SW480 (cell line): ENCODE measurements at places on chromosomes 11 and 22.
A peak's percentile ranks its signal among the peaks of the same experiment; 100 is the strongest.

GRCh38 chr22:23180301-23180892 lies at the start of gene BCR:
TSS of gene BCR (plus strand) at chr22:23180509. CDS start at chr22:23180961, 452 bp downstream.
- DNase-seq = peak; percentile 43

DNA sequence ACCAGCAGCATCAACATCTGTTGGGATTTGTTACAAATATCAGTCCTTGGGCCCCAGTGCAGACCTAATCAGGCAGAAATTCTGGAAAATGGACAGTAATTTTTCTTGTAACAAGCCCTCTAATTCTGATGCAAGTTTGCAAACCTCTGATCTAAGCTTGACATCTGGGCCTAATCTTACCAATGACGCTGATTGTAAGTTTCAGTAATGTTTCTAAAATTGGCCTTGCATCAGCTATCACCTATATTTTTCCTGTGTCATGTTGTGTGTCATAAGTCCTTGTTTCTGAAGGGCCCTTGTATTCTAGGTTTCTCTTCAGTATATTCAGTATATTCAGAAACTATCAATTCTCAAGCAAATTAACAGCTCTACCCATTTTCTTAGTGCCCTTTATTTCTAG lies 36.4 kb downstream of the ZNF215 start:
- no peak for DNase-seq

DNA sequence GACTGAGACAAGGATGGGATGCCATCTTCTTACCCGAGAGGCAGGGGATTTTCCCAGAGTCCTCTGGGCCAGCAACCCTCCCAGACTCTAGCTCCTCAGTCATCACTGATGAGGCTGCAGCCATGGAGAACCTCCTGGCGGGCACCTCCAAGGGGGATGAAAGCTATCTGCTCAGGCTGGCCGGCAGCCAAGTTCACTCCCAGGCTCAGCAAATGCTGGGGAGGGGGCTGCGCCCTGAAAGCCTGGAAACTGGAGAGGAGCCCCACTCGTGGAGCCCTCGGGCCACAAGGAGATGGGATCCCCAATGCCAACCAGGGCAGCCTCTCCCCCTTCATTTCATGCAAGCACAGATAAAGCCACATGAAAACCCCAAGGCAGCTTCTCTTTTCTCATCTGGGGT lies 75.0 kb downstream of the CACNA1I start:
- no peak for DNase-seq

DNA sequence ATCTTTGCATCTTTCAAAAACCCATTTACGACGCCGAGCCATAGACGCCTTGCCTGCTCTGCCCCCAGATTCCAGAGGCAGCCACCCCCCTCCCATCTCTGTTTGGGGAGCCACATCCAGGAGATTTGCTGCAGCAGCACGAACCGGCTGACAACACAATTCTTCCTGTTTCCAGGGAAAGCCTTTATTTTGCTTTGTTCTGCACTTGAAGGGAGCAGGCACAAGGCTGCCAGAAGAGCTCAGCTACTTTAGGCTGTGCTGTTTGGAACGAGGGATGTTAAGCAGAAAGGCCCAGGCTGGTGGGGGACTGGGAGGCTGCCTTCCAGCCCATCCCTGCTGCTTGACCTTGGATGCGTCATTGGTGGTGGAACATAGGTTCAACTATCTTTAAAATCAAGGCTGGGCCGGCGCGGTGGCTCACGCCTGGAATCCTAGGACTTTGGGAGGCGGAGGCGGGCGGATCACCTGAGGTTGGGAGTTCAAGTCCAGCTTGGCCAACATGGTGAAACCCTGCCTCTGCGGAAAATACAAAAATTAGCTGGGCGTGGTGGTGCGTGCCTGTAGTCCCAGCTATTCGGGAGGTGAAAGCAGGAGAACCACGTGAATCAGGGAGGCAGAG lies 243.9 kb downstream of the MIAT start:
- DNase-seq = no peak

DNA sequence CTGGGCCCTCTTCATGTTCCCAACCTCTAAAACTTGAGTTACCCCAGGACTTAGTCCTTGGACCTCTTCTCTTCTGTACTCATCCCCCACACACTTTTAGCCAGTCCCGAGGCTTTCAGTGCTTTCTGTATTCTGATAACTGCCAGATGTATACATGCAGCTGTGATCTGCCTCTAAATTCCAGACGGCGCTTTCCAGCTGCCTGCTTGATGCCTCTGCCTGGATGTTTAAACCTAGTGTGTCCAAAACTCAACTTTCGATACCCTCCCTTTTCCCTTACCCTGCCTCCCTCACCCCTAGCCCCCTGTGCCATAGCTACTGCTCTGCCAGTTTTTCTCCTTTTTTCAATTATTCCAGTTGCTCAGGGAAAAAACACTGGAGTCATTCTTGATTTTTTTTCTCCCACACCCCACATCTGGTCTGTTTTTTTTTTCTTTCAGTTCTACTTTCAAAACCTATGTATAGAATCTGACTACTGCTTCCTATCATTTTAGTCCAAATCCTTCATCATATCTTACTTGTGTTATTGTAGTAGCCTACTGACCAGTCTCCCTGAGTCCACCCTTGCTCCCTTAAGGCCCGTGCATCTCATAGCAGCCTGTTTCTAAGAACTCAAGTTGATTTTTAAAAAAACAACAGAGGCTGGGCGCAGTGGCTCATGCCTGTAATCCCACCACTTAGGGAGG lies 32.9 kb upstream of the TECTA start:
- no peak for DNase-seq

DNA sequence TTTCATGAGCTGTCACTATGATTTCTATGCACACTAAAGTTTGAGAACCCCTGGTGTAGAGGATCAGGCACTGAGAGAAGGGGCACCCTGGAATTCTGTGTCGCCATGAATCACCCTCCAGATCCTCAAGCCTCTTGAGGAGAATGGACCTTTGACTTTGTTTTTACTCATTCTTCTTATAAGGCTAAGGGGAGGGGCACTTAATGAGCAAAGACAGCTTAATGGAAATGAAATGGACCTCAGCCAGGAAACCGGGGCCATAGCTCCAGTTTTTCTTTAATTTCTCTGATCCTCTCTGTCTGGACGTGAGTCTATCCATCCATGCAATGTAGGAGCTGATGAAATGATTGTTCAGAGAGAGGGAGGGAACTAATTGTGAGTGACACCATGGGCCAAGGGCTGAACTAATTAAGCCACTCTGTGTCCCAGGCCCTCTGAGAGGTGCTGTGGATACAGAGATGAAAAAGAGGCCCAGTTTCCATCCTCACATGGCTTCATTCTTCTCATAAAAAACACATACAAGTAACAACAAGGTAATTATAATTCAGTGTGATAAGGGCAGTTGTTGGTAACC lies 32.8 kb downstream of the OR2AT4 start:
- no peak for DNase-seq

- no peak for DNase-seq
These were observed 39.7 kb upstream of the CCND1 start for GRCh38 chr11:69601011-69601975.

DNA sequence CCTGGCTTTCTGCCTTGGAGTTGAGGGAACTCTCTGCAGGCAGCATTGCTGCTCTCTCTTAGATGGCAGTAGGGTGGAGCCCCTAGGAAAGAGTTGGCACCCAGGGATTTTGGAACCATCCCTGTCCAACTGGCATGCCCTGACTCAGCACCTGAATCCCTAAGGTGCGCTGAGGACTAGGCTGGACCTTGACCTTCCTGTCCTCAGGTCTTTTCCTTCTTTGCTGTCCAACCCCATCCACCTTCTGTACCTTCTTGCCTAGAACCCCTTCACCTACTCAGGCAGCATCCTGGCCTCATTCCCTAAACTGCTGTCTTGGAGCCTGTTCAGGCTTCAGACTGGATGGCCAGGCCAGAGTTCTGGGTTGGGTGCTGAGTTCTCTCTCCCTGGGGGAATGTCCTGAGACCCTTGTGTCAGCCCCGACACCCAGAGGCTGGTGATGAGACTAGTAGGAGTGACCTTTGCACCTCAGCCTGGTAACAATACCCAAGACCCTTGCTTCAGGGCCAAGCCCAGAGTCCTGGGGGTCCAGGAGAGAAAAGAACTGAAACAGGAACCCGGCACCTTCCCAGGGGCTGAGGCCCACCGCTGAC lies 2.5 kb upstream of the POLD4 start:
- DNase-seq = no peak

GRCh38 chr11:128503245-128503991 lies 83.9 kb downstream of the ETS1 start:
- DNase-seq = no peak

GRCh38 chr11:106708348-106708747 lies 309.9 kb downstream of the GUCY1A2 start:
- no peak for DNase-seq

GRCh38 chr11:101211407-101211975 lies 81.9 kb upstream of the PGR start:
- no peak for DNase-seq

DNA sequence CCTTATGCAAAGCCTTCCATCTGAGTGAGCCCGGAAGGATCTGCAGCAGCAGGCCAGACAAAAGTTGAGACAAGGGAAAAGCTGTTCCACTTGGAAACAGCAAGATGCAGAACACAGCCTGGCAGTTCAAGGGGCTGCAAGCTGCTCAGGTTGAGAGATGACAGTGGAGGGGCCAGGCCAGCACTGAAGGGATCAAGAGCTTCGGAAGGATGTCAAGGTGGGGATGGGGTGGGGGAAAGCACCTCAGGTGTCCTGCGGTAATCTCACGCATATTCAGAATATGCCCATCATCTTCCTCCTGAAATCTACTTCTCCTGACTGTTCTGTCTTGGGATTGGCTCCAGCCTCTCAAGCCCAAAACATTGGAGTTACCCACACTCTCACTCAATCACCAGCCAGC lies 35.7 kb downstream of the GAB4 start:
- no peak for DNase-seq

DNA sequence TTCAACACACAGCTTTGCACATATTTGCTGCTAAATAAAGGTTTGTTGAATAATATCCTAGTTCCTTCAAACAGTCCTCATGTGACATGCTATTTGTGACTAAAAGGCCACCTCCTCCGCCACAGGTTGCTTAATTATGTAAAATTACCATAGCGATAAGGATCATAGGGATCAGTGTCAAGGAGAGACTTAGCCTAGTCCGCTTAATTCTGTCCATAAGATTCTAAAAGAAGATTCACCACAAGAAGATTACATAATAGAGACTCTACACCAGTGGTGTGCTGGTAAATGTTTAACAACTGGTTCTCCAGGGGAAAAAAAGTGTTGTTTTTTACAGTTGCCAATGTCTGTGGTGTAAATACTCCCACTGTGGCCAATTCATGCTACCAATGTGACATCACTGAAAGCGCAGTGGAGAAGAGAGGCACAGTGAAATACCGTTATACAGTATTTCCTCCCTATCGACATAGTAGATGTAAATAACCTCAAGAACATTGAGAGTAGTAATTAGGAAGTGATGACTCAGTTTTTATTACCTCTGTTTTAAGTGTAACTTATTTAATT lies 4.2 kb upstream of the CHRDL2 start:
- no peak for DNase-seq

GRCh38 chr11:33899400-33900037 lies 7.6 kb upstream of the LMO2 start:
- peak; percentile 76 for DNase-seq

DNA sequence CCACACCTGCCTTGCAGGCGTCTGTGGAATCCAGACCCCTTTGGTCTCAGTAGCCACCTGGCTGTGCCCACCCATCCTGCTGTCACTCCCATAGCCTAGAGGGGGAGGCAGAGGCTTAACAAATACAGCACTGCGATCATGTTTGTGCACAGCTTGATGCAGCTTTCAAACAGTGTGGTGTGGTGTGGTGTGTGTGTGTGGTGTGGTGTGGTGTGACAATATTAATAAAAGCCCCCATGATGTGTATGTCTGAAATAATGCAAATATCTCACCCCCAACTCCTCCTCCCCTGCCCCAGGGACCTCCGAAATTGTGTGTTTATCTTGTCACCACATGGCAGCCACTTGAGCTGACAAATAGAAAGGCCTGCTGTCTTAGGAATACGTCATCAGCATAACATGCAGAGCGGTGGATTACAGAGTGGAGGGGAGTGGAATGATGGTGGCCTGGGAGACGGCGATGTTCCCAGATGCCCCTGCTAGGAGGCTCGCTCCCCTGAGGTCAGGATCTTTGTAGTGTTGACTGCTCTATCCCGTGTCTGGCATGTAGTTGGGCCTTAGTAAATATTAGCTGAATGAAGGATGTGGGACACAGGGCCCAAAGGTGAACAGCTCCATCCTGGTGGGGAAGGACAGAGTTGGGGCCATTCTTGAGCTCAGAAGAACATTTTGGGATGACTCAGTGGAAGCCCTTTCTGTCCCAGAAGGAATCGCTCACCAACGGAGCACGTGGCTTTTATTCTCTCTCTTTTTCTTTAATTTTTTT lies 2.8 kb downstream of the PDXP start:
- DNase-seq = peak; percentile 29

- no peak for DNase-seq
These were observed 93.9 kb downstream of the CD44 start for GRCh38 chr11:35232891-35233330.

- DNase-seq = no peak
These were observed 88.5 kb downstream of the ZBTB16 start for GRCh38 chr11:114148013-114148382.

DNA sequence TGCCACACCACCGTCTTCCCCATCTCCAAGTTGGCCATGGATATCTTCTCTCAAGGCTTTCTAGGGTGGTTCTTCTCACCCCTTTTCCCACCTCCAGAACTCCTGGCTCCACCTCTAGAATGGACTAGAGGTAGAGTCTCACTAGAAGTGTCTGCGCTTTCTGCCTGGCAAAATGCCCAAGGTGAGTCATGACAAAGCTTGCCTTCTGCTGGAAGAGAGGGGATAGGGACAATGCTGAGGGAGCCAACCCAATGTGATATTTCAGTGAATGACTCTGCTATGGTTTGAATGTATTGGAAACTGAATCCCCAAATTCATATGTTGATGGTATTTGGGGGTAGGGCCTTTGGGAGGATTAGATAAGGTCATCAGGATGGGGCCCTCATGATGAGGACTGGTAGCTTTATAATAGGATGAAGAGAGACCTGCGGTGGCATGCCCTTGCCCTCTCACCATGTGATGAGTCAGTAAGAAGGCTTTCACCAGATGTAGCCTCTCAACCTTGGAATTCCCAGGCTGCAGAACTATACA lies 4.1 kb upstream of the CD82 start:
- DNase-seq = no peak
